ENCODE measurements at places on chromosomes 1 and 21.

DNA sequence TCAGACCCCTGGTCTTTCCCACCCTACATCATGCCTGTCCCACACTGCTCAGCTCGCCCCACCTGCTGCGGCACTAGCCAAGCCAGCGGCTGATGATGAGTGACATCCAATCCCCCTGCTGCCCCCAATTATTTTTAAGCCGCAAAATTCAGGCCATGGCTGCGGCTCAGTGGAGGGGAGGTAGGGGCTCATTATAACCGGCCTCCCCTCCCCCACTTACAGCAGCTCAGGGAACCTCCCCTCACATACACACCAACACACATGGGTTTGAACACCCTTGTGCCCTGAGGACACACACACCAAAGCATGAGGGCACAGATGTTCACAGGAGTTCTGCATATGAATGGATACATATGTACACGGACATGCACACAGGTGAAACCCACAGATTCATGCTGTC, 5.3 kb downstream of the ADGRB2 start:
- no peak for DNase-seq

GRCh38 chr1:154994591-154994990, 1.2 kb downstream of the LENEP start:
- DNase-seq = no peak

DNA sequence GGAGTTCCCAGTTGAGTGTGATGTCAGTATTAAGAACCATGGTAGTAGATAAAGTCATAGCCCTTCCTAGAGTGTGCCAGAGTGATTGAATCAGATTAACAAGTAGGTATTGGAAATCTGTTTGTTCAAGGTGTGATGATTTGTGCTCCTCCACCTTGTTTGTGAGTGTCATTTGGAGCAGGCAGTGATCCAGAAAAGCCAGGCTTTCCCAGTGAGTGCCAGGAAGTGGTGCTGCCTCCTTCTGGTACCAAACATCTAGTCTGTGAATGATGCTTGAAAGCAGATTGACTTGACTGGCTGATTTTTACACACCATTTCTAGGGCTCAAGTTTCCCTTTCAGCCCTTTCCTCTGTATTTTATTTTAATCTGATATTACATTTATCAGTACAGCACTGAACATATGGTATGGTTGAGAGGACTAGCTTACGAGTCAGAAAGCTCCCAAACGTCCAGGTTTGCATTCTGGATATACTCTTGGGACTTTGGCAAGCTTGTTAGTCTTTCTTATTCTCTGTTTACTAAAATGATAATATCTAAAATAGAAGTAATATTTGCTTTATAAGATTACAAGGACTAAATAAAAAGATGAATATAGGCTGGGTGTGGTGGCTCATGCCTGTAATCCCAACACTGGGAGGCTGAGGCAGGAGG, 100.7 kb downstream of the PATJ start:
- no peak for DNase-seq

DNA sequence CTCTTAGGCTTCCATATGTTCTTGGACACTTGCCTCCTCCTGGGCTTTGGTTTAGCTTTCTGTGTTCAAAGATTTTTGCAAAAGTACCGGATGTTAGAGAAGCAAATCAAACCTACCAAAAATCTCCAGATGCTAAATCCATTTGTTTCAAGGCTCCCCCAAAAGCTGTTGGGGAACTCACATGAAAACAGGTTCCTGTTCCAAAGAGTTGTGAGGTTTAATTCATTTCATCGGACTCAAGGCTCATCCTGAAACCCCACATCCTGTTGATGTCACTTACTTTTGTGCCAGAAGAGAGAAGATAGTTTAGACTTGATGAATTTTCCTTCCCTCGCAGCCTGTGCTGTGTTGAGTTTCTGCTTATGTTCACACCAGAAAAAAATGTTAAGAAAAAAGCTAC, 41.7 kb upstream of the RXRG start:
- DNase-seq = no peak

DNA sequence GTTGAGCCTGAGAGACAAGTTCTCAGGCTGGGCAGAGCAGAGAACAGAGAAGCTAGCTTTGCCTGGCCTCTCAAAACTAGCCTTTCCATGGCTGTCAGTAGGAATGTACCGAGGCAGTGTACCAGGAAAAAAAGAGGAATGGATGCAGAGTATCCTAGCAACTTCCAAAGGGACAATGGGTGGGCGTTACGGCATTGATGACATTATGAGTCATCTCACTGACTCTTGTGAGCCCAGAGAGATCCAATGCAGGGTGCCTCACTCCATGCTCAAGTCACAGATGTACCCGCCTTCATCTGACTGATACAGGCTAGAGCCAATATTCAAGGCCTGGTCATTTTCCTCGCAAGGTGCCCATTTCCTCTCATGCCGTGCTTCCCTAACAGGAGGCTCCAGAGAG, 51.4 kb upstream of the C8B start:
- no peak for DNase-seq

GRCh38 chr1:236066828-236067386, 2.0 kb upstream of the NID1 start:
- DNase-seq = peak; percentile 75

DNA sequence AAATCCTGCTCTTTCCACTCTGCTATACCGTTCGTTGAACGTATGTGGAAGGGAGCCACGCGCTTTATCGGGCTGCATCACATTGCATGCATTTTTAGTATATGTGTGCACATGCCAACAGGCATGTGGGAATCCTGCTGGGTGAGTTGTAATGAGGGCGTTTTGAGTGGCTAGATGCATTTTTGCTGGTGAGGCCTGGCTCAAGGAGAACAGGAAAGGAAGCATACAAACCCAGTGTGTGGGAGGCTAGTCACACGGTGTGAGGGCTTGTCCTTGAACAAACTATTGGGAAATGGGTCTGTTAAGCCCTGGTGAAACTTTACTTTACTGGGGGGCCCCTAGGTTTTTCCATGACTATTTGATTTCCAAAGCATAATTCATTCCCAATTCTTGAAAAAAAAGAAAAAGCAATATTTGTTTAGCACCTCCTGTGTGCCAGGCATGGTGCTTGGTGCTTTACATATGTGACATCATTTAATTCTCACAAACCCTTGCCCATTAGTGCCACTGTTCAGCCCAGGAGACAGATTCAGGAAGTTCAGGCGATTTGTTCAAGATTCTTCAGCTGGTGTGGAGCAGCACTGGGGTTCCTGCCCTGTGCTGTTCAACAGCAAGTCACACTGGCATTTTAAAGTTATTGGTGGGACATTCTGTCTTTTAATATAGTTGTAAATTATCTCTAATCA, 25.6 kb upstream of the JUN start:
- DNase-seq = no peak

DNA sequence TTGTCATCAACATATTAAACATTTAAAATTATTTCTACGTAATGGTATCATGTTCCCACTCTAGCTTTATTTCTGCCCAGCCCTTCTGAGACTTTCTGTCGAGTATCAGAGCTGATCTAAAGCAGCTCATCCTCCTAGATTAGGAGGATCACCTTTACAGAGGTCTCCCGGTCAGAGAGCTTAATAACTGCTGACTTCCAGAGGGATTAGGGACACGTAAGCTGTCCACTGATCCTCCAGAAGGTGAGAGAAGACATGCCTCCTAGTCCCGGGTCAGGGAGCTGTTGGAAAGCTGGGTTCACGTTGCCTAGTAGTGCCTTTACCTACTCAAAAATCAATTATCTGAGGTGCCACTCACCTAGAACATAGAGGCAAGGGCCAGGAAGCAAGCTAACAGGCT, 31.2 kb upstream of the NADK start:
- no peak for DNase-seq

DNA sequence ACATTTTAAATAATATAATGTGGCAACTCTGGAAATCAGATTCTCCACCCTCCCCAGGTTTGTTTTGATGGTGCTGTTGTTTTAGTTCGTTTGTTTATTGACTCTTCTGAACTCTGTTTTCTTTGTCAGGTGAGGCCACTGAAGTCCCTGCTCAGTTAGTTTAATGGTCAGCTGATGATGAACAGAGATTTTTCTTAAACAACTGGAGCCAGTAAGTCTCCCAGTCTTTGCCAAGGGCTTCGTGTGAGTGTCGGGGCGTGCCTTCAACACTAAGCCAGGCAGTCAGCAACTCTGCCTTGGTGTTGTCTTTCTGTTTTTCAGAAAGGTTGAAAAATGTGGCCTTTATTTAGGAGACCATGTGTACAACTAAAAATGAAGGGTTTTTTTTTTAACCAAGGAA, 58.9 kb downstream of the TEX35 start:
- no peak for DNase-seq

DNA sequence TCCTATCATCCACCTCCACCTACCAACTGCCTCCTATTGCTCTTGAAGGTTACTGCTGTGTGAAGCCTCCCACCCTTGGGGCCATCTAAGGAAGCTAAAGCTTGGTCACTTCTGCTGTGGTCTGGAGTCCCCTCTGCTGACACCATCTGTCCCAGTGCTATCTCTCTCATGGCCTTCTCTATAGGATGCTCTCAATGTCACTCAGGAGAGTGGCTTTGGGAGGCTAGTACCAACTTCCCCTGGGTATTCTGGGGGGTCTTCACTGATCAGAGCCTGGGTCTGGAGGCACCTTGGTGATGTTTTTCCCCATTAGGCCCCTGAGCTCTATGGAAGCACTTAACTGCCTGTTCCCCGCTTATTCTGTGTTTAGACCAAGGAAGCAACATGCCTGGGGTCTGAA, 12.3 kb upstream of the NCF2 start:
- no peak for DNase-seq

DNA sequence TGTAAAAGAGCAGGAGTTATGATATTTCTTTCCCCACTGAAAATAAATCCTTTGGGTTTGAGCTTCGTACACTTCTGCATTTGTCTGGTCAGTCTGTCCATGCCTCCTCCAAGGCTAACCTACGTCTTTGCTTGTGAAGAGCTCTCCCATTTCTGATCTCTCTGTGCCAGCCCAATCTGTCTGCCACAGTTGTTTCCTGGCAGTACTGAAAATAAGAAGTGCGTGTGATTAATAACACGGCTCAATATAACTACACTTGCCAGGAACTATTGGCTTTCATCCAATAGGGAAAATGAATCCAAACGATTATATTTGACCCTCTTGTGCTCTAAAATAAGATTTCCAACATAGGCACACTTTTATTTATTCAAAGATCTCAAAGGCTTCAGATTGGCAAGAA, 19.2 kb upstream of the COL24A1 start:
- no peak for DNase-seq

- DNase-seq = no peak
Measured at GRCh38 chr1:223453902-223454301, 60.7 kb downstream of the CCDC185 start.

DNA sequence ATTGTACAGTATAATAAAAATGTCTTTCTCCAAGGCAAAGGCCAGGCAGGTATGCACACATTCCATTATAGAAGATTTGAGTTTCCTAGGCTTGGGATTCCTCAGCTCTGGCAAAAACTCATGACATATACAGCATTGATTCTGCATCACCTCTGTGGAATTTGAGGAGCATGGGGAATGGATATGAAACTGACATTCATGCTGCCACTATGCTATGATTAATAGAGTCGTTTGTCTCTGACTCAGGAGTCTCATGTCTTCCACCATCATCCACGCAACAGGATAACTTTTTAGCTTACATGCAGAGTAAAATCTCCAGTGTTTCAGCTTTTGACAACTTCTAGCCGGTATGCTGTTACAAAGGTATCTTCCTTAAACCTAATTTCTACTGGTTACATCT, 49.8 kb upstream of the ADORA3 start:
- no peak for DNase-seq

DNA sequence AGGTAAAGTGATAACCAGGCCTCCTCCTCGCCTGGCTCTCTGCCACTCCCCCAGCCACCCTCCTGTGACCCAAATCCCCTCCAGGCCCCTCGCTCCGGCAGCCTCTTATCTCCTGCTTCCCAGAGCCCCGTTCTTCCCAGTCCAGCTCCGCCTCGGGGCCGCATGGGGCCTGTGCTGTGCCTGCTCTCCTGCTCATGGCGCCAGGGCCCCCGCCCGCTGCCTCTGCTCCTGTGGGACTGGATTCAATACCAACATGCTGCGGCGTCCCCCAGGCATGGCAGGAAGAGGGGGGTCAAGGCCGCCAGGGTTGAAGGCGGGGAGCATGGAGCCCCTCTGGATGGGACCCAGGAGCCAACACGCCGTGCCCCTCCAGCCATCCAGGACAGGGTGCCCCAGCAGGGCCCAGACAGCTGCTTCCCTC, 213.0 kb upstream of the VAMP3 start:
- DNase-seq = no peak

GRCh38 chr1:30654188-30654587, 69.2 kb downstream of the MATN1 start:
- DNase-seq = no peak

DNA sequence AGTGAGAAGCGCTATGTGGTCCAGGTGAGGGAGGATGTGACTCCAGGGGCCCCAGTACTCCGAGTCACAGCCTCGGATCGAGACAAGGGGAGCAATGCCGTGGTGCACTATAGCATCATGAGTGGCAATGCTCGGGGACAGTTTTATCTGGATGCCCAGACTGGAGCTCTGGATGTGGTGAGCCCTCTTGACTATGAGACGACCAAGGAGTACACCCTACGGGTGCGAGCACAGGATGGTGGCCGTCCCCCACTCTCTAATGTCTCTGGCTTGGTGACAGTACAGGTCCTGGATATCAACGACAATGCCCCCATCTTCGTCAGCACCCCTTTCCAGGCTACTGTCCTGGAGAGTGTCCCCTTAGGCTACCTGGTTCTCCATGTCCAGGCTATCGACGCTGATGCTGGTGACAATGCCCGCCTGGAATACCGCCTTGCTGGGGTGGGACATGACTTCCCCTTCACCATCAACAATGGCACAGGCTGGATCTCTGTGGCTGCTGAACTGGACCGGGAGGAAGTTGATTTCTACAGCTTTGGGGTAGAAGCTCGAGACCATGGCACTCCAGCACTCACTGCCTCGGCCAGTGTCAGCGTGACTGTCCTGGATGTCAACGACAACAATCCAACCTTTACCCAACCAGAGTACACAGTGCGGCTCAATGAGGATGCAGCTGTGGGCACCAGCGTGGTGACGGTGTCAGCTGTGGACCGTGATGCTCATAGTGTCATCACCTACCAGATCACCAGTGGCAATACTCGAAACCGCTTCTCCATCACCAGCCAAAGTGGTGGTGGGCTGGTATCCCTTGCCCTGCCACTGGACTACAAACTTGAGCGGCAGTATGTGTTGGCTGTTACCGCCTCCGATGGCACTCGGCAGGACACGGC, 2.2 kb downstream of the CELSR2 start:
- DNase-seq = no peak

GRCh38 chr1:226908913-226909312, 31.2 kb upstream of the COQ8A start:
- no peak for DNase-seq

Measured in CD4-positive, alpha-beta T cell treated with Interleukin-17A for 1 hour (primary cell).